ENCODE measurements at places on chromosomes 12 and 14. TPM values are rescaled to one million over a fixed set of nuclear protein-coding genes. Genes with fewer than 3 reads are reported as not detected.

TCL1B gene
- total RNA-seq = not detected

DPY19L2 gene
- 2.3 TPM for total RNA-seq

CEBPE gene
- not detected for total RNA-seq

E2F7 gene
- 2.3 TPM for total RNA-seq

KLRD1 gene
- total RNA-seq = 0.16 TPM

ALDH1L2 gene
- total RNA-seq = 41.5 TPM

CDKL1 gene
- 7.3 TPM for total RNA-seq

BATF gene
- total RNA-seq = not detected

CD163 gene
- total RNA-seq = not detected

FAR2 gene
- 22.5 TPM for total RNA-seq

CCDC92 gene
- 22.7 TPM for total RNA-seq

CCDC60 gene
- total RNA-seq = not detected

LBHD2 gene
- not detected for total RNA-seq

COCH gene
- total RNA-seq = not detected

LMO3 gene
- 3.6 TPM for total RNA-seq

LLPH gene
- 5.9 TPM for total RNA-seq

JAG2 gene
- 0.63 TPM for total RNA-seq

SIX4 gene
- 16.3 TPM for total RNA-seq

ASPG gene
- total RNA-seq = not detected

All from fibroblast of the aortic adventitia (primary cell).